ENCODE measurements at places on chromosomes 4 and X. TPM values are rescaled to one million over a fixed set of nuclear protein-coding genes. Genes with fewer than 3 reads are reported as not detected.

Gene NAAA
- 58.1 TPM for total RNA-seq

DNA sequence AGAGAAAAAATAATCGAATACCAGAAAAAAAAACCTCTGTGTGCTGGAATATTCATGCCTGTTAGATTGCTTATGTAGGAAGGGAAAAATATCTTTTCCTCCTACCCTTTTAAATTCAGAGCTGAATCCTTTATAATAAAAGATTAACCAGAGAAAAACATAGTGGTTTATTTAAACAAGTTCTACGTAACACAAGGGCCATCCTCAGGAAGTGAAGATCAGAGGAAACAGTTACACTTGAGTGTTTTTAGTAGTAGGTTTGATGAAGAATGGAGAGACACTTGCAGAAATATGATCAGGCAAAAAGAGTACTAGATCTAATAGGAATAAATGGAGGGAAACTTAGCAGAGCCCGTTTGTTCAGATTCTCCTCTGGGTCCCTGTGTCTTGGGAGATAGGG, 66.3 kb downstream of the TMEM156 start:
- no peak overlapping the region for H3K27ac ChIP-seq
- no peak overlapping the region for H3K4me3 ChIP-seq
- no peak for DNase-seq
- no peaks in the 10 kb centered on the region for H3K36me3 ChIP-seq

DNA sequence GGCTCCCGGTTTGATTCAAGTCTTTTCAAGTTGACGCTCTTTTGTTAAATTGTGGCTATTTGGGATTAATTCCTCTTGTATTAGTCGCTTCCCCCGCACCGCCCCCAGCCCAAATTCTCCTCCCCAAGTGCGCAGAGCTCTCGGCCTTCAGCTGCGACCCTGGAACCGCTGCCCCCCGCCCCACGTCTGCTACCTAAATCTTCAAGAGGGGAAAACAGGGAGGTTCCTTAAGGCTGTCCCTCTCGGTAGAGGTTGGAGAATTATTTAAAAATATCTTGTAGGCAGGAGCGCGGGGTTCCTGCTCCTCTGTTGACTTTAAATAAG, 860 bp upstream of the RPS6KA3 start:
- no peak overlapping the region for H3K27ac ChIP-seq
- peaks cover 7% of the 10 kb centered on the region for H3K27me3 ChIP-seq
- H3K4me1 ChIP-seq, result no peaks in the 10 kb centered on the region

- H3K27me3 ChIP-seq, result no peaks in the 10 kb centered on the region
- no peaks in the 10 kb centered on the region for H3K36me3 ChIP-seq
- no peaks in the 10 kb centered on the region for H3K4me1 ChIP-seq
- no peak overlapping the region for H3K27ac ChIP-seq
- no peak for DNase-seq
Measured at GRCh38 chrX:123157586-123157985, 26.5 kb upstream of the GRIA3 start.

DNA sequence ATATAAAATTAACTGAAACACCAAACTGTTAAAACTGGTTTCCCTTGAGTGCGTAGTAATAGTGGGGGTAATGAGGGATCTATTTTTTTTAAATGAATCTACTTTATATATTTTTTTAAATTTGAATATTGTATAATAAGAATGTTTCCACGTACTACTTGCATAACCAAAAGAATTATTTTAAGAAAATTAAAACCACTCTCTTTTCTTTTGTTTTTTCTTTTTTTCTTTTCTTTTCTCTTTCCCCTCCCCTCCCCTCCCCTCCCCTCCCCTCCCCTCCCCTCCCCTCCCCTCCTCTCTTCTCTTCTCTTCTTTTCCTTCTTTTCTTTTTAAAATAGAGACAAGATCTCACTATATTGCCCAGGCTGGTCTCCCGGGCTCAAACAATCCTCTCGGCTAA, 166.9 kb upstream of the MID1 start:
- no peak overlapping the region for H3K27ac ChIP-seq
- no peak overlapping the region for H3K4me3 ChIP-seq
- no peaks in the 10 kb centered on the region for H3K36me3 ChIP-seq
- H3K27me3 ChIP-seq, result no peaks in the 10 kb centered on the region
- no peak for DNase-seq

- no peak overlapping the region for H3K27ac ChIP-seq
- H3K27me3 ChIP-seq, result no peaks in the 10 kb centered on the region
- H3K4me1 ChIP-seq, result peaks cover 4% of the 10 kb centered on the region
- H3K4me3 ChIP-seq, result no peak overlapping the region
- peak; percentile 63 for DNase-seq
Measured at GRCh38 chr4:81600520-81601357, 129.0 kb upstream of the RASGEF1B start.
